ENCODE measurements at places on chromosomes 4 and X.

GRCh38 chrX:32514986-32515385, 696.4 kb downstream of the DMD start:
- no peak overlapping the region for H3K4me3 ChIP-seq
- H3K4me1 ChIP-seq = no peaks in the 10 kb centered on the region
- H3K27ac ChIP-seq = no peak overlapping the region

GRCh38 chr4:103892586-103892985, 172.8 kb upstream of the TACR3 start:
- no peak overlapping the region for H3K4me3 ChIP-seq
- no peak for DNase-seq
- no peak overlapping the region for H3K27ac ChIP-seq
- no peaks in the 10 kb centered on the region for H3K36me3 ChIP-seq
- no peaks in the 10 kb centered on the region for H3K4me1 ChIP-seq
- H3K27me3 ChIP-seq = no peaks in the 10 kb centered on the region

- no peak overlapping the region for H3K27ac ChIP-seq
- DNase-seq = no peak
- peaks cover 39% of the 10 kb centered on the region for H3K4me1 ChIP-seq
- no peaks in the 10 kb centered on the region for H3K36me3 ChIP-seq
Observed at GRCh38 chr4:123597586-123597985, 201.0 kb downstream of the SPRY1 start.

- H3K36me3 ChIP-seq = no peaks in the 10 kb centered on the region
- no peak overlapping the region for H3K27ac ChIP-seq
- no peak for DNase-seq
- H3K27me3 ChIP-seq = no peaks in the 10 kb centered on the region
Observed at GRCh38 chr4:67751260-67751659, 2.9 kb downstream of the GNRHR start.

- peak overlapping the region; percentile 80 for H3K4me3 ChIP-seq
- peaks cover 67% of the 10 kb centered on the region for H3K4me1 ChIP-seq
- H3K36me3 ChIP-seq = peaks cover 27% of the 10 kb centered on the region
Observed at GRCh38 chr4:153531000-153531358, 64.8 kb downstream of the TMEM131L start.

DNA sequence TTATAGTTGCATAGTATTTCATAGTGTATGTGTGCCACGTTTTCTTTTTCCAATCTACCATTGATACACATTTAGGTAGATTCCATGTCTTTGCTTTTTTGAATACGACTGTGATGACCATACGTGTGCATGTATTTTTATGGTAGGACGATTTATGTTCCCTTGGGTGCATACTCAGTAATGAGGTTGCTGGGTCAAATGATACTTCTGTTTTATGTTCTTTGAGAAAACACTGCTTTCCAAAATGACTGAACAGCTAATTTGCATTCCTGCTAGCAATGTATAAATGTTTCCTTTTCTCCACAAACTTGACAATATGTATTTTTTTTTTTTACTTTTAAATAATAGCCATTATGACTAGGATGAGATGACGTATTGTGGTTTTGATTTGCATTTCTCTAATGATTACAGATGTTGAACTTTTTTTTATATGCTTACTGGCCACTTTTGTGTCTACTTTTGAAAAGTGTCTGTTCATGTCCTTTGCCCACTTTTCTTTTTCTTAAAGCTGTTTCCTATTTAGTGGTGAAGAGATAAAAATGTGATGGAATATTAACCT, 969.5 kb upstream of the NDST4 start:
- no peak overlapping the region for H3K4me3 ChIP-seq
- no peaks in the 10 kb centered on the region for H3K27me3 ChIP-seq

DNA sequence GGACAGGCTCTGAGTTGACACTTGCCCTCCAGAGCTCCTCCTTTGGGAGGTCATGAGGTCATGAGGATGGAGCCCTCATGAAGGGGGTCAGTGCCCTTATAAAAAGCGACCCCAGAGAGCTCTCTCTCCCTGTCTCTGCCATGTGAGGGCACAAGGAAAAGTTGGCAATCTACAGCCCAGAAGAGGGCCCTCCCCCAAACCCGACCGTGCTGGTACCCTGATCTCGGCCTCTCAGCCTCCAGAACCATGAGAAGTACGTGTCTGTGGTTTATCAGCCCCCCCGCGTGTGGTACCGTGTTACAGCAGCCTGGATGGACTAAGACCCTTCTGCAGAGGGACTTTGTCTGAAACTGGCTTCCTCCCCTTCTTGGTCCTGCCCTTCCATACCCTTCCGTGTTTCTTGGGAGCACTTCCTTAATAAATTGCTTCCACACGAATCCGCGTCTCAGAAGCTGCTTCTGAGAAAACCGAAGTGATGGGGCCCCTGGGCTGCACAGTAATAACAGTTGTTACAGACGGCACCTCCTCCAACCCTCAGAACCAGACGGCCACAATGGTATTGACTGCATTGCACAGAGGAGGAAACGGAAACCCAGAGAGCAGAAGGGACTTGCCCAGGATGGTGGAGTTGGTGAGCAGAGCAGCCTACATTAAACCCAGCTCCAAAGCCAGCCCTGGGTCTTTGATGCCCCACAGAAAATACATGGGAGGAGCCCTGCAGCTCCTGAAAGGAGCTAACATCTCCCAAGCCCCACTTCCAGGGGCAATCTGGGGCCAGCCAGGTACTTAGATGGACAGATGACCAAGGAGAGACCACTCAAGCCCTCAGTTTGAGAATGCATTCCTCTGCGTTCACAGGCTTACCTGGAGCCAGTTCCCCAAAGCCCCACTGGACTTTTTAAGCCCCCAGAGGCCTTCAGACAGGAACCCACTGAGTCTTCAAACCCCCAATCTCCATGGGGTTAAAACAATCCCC, 242.7 kb downstream of the BCOR start:
- no peaks in the 10 kb centered on the region for H3K27me3 ChIP-seq
- peak overlapping the region; percentile 86 for H3K4me3 ChIP-seq
- peak; percentile 79 for DNase-seq
- peaks cover 72% of the 10 kb centered on the region for H3K4me1 ChIP-seq

Measured in T-helper 2 cell treated with Interferon-gamma antibody and Interleukin-4, amounts not matched to agents 5 μg/mL and 100 μg/mL, for 36 hours (primary cell).